Stimulated activated effector memory CD8-positive, alpha-beta T cell treated with anti-CD3 and anti-CD28 coated beads, Interleukin-12 subunit alpha, Interleukin-12 subunit beta, amount 100 ng/mL, for 72 hours (primary cell): ENCODE measurements at places on chromosomes 2 and 18.

- DNase-seq, result no peak
These were observed 226.3 kb upstream of the SPOPL start for GRCh38 chr2:138275292-138275690.

DNA sequence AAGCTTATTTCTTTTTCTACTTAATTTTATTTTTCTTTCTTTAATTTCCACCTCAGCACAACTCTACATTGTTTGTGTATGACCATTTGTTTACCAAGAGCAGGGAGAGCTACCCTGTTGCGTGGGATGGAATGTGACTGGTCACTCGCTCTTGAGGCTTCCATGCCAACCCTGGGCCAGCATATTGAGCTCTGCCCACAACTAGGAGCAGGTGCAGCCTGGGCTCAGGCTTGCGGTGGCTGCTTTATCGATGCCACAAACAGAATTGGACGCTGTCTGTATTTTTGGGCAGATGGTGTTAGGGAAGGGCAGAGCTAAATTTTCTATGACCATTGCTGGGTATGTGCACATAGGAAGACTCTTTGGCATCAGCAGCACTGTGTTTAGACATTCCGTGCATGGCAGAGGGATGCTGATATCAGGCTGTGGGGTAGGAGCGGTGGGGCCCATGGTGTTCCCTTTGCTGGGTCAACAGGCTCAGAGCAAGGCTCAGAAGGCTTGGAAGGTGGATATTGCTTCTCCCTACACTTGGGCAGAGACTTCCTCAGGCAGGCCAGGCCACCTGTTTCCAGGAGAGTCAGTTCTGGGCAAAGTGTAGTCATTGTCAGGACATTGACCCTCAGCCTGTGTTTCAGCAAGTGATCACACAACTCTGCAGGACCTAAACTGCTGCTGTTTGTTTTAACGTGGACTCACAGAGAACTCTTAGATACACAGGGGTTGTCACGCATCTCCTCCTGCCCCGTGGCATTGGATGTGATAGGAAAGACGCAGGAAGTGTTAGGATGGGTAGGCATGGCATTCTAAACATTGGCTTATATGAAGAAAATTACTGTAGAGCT, 40.2 kb downstream of the TMEM182 start:
- no peak for DNase-seq

DNA sequence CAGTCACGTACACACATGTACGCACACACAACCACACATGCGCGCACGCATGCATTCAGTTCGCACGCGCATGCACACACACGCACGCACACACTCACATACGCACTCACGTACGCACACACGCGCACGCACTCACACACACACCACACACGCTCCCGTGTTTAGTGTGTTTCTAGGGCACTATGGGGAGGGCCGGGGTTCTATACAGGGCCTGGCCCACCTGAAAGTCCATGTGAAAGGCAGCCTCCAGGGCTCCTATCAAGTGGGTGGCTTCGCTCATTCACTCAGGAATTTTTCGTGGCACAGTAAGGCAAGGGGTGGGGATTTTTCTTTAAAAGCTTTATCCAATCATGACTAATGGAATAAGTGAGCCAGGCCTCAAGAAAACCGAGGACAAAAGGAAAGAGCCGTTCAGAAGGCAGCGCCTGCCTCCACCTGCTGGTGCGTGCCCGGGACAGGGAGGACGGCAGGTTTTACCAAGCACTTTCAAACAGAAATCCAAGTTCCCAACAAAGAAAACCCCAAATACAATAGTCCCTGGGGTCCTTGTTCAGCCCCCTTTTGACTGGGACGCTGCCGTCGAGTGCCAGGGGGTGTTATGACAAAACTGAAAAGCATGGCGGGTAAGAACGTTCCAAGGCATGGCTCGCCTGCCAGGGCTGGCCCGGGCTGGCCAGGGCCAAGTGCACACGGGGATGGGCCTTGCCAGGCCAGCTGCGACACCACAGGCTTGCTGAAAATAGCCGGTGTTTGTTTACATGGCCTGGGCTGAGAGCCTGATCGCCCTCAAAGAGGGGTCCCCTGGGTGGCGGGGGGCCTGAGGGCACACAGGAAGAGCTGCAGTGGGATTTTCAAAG, 110.0 kb downstream of the HDAC4 start:
- no peak for DNase-seq

GRCh38 chr18:70491734-70492348, 203.0 kb downstream of the SOCS6 start:
- peak; percentile 35 for DNase-seq

GRCh38 chr2:156490466-156490840, 54.3 kb downstream of the GPD2 start:
- no peak for DNase-seq

- DNase-seq, result no peak
These were observed 1279.9 kb upstream of the NRXN1 start for GRCh38 chr2:52311862-52312261.

DNA sequence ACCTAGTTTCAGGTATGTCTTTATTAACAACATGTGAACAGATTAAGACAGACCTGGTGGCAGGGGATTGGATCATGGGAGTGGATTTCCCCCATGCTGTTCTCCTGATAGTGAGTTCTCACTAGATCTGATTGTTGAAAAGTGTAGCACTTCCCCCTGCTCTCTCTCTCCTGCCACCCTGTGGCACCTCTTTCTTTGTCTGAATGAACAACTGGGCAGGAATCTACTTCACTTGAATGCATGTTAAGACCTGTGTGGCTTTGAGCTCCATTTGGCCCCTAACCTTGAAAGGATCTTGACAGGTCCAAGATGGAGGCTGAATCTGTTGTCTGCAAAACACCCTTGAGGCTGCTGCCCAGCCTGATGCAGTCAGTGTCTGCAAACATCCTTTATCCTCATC, 194.4 kb downstream of the RNF144A start:
- DNase-seq, result no peak

- no peak for DNase-seq
These were observed 21.6 kb downstream of the ASAP2 start for GRCh38 chr2:9228088-9228751.
